Activated CD4-positive, alpha-beta T cell treated with anti-CD3 and anti-CD28 coated beads, Interleukin-2, amount 50 U/mL, for 24 hours (primary cell): ENCODE measurements at places on chromosomes 16 and 17.

DNA sequence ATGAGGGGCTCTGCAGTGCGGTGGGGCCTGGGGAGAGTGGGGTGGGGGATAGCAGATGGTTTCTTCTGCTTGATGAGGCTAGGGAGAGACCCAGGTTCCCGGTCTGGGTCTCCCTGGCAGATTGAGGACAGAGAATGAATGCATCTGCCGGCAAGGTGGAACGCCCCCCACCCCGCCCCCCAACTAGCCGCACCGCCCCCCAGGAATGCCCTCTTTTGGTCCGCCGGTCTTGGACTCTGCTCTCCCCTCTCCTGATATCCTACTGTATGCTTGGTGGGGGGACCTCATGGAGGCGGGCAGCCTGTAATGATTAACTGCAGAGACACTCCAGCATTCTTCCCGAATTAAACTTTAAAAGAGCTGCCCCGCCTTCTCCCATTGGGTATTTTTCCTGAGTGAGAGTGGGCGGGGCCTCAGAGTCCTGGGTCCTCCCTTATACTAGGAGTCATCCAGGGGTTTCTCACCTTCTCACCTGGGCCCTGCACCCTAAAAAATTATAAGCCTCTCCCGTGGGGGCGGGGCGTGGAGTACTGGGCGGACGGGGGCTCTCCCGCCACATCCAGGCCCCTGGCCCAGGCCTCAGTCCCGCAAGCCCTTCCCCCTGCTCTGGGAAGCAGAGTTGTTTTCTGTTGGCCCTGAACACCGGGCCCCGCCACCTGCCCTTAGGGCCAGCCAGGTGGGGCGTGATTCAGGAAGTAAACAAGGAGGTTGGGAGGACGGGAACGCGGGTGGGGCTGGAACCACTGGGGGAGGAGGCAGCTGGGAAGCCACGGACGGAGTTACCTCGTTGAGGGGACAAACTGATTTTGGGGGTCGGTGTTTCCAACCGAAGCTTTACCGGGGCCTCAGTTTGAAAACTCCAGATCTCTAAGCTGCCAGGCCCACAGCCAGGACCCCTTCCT lies 1.5 kb downstream of the GRB7 start:
- no peak for DNase-seq

DNA sequence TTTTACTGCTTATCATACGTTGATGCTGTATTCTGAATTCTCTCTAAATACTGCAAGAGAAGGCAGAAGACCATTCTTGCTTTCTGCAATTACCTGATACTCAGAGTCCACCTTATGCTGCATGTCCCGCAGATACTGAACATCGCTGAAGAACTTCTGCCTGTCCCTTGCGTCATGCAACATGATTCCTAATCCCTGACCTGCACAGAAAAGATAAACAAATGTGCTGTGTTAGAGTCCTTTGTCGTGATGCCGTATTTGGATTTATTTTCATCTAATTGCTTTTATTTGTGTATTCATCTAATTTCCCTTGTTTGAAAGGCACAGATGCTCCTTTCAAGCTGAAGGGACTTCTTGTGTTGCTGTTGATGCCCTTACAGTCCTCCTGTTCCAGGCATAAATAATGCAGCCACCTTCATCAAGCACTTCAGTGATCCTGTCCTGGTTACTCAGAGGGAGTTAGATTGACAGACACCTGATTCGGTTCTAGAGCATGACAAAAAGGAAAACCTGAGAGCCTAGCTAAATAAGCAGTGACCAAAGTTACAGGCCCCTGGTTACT lies 6.5 kb downstream of the MARCHF10 start:
- no peak for DNase-seq

DNA sequence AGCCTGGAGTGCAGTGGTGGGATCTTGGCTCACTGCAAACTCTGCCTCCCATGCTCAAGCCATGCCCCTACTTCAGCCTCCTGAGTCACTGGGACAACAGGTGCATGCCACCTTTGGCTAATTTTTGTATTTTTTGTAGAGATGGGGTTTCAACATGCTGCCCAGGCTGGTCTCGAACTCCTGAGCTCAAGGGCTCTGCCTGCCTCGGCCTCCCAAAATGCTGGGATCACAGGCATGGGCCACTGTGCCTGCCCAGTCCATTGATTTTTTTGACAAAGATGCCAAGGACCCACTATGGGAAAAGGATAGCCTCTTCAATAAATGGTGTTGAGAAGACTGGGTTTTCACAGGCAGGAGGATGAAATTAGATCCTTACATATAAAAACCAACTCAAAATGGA lies 10.8 kb upstream of the ADCY7 start:
- no peak for DNase-seq

DNA sequence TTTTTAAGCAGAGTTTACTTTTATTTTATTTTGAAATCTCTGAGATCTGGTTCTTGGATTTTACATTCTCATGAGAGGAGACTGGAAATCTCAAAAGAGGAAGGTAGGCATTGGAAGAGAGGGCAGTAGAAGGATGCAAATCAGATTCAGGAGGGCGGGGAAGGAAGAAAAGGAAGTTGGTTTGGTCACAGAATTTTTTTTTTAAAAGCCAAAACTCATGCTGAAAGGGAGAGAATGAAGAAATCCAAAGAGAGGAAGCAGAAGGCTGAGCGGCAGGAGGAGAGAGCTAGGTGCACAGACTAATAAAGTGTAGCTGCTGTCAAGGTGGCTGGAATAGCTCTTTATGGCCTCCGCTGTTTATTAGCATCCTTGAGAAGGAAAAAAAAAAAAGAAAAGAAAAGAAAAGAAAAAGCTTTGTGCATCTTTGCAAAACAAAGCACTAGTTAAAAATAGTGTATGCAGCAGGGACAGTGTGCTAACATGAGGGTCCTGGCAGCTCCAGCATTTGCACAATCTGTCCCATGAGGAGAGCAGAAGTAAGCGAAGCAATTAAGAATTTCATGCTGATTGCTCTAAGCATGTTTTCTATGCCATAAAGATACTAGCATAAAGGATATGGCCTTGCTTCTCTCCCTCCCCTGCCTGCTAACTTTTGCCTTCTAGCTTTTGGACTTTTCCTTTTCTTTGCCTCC lies 194.2 kb downstream of the ZFHX3 start:
- no peak for DNase-seq

DNA sequence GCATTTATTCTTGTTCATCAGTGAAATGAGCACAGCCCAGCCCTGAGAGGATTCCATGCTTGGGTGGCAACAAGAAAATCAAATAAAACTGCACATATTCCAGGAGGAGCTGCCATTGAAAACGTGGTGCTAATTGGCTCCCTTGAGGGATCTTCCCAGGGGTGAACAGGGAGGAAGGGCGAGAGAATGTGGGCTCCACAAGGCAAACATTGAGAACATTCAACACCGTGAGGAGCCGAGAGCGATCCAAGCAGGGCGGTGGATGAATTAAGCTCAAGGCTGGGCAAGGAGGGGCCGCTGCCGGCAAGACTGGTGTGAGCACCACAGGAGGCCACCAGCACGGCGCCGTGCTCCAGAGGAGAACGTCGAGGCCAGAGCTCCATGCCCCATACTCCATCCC lies 166.9 kb downstream of the C16orf95 start:
- DNase-seq: no peak

GRCh38 chr17:43418441-43419374 lies 19.9 kb downstream of the ARL4D start:
- DNase-seq: no peak

DNA sequence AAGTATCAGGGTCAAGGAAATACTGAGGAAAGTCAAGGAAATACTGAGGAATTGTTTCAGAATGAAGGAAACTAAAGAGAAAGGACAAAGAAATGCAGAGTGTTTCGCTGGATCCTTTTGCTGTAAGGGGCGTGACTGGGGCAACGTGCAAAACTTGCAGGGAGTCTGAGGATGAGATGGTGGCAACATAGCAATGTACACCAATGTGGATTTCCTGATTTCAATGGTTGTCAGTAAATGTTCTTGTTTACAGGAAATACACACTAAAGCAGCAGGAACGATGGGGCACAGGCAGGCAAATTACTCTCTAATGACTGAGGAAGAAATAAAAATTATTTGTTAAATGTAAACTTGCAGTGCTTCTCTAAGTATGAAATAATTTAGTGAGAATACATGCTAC lies 34.4 kb downstream of the ZZEF1 start:
- DNase-seq: no peak
